Pulmonary artery endothelial cell (primary cell): ENCODE measurements at places on chromosomes 1 and 21. TPM values are rescaled to one million over a fixed set of nuclear protein-coding genes. Genes with fewer than 3 reads are reported as not detected.

KRTAP6-2 gene
- total RNA-seq: not detected in 2 replicates

ACOT11 gene
- 3.2 and 3.8 TPM in 2 replicates for total RNA-seq

RPE65 gene
- not detected in 2 replicates for total RNA-seq

ZNF593OS gene
- not detected in 2 replicates for total RNA-seq

IRF6 gene
- 18.4 and 24.3 TPM in 2 replicates for total RNA-seq

DCDC2B gene
- not detected in 2 replicates for total RNA-seq

PGLYRP3 gene
- total RNA-seq: not detected in 2 replicates

PRDX6 gene
- total RNA-seq: 183 and 239 TPM in 2 replicates

LRRC40 gene
- total RNA-seq: 27.3 and 30.6 TPM in 2 replicates

NR1I3 gene
- total RNA-seq: not detected in 2 replicates

FCGR2B gene
- total RNA-seq: not detected in 2 replicates

F13B gene
- not detected in 2 replicates for total RNA-seq

RHCE gene
- 0.11 and 0.40 TPM in 2 replicates for total RNA-seq

ILDR2 gene
- total RNA-seq: not detected in 2 replicates

PODN gene
- total RNA-seq: 0.26 and 0.60 TPM in 2 replicates

MCOLN2 gene
- total RNA-seq: 0.13 and 0.18 TPM in 2 replicates

AVPR1B gene
- total RNA-seq: not detected in 2 replicates

MIXL1 gene
- 0.11 TPM in 1 of 2 replicates, not detected in the other for total RNA-seq

LRRC38 gene
- total RNA-seq: not detected in 2 replicates

NBPF4 gene
- total RNA-seq: not detected in 2 replicates

POGK gene
- total RNA-seq: 27.3 and 32.1 TPM in 2 replicates

TMEM82 gene
- total RNA-seq: not detected in 2 replicates

CRYBG2 gene
- total RNA-seq: 0.35 TPM in 1 of 2 replicates, not detected in the other

PRAMEF26 gene
- total RNA-seq: not detected in 2 replicates

HFM1 gene
- 0.07 TPM in 2 replicates for total RNA-seq

HJV gene
- not detected in 2 replicates for total RNA-seq

LCE1E gene
- not detected in 2 replicates for total RNA-seq
